Frontal cortex (tissue), 4 donors: ENCODE measurements at places on chromosomes 2 and 18. TPM values are rescaled to one million over a fixed set of nuclear protein-coding genes. Genes with fewer than 3 reads are reported as not detected.

Gene EGR4
- total RNA-seq: not detected

Gene LIMS4
- 0.41 TPM for total RNA-seq

DNA sequence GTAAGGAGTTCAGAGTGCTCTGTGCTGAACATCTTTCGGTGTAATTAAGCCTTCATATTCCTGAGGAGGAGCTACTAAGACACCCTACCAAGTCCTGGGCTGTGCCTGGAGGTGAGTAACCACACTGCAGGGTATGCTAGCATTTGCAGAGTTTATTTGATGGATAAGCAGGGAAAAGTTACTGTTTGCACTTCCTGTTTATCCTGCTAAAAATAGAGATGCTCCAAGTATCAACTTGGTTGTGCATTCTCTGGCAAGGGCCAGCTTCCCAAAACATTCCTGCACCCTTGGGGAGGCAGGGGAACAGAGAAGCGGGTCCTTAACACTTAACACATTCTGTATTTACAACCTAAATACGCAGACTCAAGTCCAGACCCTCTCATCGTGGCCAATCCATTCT lies 49.8 kb downstream of the PARD6G start:
- no peak for DNase-seq

Gene RUFY4
- not detected for total RNA-seq

- no peak for DNase-seq
Observed at GRCh38 chr2:181474222-181474881, 17.2 kb downstream of the ITGA4 start.
